Activated CD4-positive, alpha-beta T cell treated with anti-CD3 and anti-CD28 coated beads, Interleukin-2, amount 50 U/mL, for 16 hours (primary cell): ENCODE measurements at places on chromosomes 6 and 20.

DNA sequence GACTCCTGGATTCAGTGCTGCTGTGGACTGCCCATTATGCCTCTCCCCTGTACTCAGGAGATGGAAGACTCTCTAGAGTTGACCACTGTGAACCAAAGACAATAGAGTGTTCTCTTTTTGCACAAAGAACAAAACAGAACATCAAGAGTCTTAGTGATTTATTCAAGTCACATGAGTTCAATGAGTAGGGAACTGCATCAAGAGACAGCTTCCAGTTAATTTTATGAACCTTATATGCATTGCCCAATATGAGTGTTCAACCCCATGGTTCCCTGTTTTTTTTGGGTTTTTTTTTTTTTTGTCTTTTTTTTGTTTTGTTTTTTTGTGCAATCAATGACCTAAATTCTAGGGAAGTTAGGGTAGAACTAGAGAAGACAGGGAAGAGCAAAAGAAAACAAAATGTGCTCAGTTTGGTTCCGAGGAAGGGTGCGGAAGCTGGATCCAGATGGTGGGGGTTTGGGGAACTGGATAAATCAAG lies 224.3 kb downstream of the MAFB start:
- DNase-seq: no peak

- DNase-seq: no peak
These were observed 50.9 kb downstream of the TNFRSF21 start for GRCh38 chr6:47258724-47259347.

DNA sequence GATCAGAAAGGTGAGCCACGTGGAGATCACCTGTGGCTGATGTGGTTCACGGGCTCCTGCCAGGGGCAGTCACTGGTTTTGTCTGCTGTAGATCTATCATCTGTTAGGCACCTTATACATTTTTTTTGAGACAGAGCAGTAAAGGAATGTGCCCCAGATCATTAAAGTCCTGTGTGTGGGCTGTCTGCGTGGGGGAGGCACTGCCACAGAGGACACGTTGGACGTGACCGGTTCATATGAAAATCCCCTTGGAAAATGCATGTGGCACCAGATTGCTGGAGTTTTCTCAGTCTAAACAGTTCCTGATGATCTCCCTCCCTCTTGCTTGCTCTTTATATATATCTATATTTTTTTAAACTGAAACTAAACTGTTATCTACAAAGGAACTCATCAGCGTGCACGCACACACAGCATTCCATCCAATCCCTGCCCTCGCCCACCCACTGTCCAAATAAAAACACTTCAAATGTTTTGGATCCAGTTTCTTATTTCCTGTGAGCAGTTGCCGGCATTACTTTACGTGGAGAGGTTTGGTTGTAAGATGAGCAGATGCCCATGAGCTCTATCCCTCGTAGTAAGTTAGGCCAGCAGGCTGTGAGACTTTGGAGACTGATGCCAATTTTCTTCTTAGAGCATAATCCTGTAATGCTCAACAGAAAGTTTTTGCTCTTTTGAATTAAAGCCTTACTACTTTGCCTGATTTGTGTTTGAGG lies 161.6 kb upstream of the EXOC2 start:
- DNase-seq: no peak

- DNase-seq: peak; percentile 76
These were observed 32.8 kb upstream of the BCAS1 start for GRCh38 chr20:54103067-54103761.
